Renal cortical epithelial cell (primary cell): ENCODE measurements at places on chromosomes 1 and 21. TPM values are rescaled to one million over a fixed set of nuclear protein-coding genes. Genes with fewer than 3 reads are reported as not detected.

The MYOG gene
- total RNA-seq, result not detected in 2 replicates

DNA sequence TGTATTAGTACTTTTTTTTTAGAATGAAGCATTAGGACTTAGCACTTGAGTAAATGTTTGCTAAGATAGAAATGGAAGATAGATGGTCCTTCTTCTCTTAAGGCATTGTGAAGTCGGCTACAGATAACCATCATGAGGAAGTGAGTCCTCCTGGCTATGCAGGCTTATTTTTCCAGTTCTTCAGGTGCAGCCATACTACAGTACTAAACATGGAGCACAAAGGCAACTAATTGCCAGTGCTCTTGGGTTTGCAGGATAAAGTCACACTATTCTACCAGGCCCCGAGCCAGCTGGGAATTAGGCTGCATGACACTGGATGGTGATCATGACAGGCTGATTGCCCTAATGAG is 197.3 kb upstream of the SGIP1 start:
- DNase-seq, result no peak

- DNase-seq, result peak; percentile 34
Measured at GRCh38 chr1:9213956-9214355, 20.6 kb upstream of the H6PD start.

The ESPN gene
- 0.25 TPM in 1 of 2 replicates, not detected in the other for total RNA-seq

GRCh38 chr1:165915480-165915879 is 88.1 kb downstream of the UCK2 start:
- no peak for DNase-seq

The SFN gene
- total RNA-seq, result 21.6 and 97.9 TPM in 2 replicates
